ENCODE measurements at places on chromosomes 6 and 20. TPM values are rescaled to one million over a fixed set of nuclear protein-coding genes. Genes with fewer than 3 reads are reported as not detected.

CALHM5 gene
- total RNA-seq = 2.2 TPM

UNC93A gene
- 0.82 TPM for total RNA-seq

SLC52A3 gene
- total RNA-seq = 4.3 TPM

HSPA1A gene
- total RNA-seq = 1,222 TPM

PACRG gene
- 13.3 TPM for total RNA-seq

FHL5 gene
- total RNA-seq = 0.93 TPM

ADGRB3 gene
- 8.0 TPM for total RNA-seq

PKIB gene
- 2.3 TPM for total RNA-seq

SIM1 gene
- 34.3 TPM for total RNA-seq

FOXQ1 gene
- 7.4 TPM for total RNA-seq

GJA10 gene
- not detected for total RNA-seq

PDE10A gene
- 38.2 TPM for total RNA-seq

MCHR2 gene
- not detected for total RNA-seq

ZBTB24 gene
- total RNA-seq = 13.1 TPM

RPL7L1 gene
- 89.2 TPM for total RNA-seq

CST9L gene
- not detected for total RNA-seq

All from metanephros (tissue), 2 donors.